ENCODE measurements at places on chromosomes 1 and 21.
A peak's percentile ranks its signal among the peaks of the same experiment; 100 is the strongest.

DNA sequence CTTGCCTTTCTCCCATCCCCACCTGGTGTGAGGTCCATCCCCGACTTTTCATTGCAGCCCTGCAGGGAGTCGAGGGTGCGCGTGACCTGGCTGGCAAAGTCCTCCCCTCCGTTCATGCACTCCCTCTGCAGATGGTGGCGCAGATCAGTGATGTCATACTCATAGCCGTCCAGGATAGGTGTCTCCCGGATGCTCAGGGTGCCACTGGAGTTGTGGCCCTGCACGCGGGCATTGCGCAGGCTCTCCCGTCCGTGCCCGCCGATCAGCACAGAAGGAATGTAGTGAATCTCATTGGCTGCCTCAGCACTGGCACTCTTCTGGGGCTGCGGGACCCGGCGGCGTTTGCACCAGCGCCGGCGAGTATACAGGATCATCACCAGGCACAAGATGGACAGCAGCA lies 132.1 kb downstream of the ASTN1 start:
- no peak for DNase-seq

DNA sequence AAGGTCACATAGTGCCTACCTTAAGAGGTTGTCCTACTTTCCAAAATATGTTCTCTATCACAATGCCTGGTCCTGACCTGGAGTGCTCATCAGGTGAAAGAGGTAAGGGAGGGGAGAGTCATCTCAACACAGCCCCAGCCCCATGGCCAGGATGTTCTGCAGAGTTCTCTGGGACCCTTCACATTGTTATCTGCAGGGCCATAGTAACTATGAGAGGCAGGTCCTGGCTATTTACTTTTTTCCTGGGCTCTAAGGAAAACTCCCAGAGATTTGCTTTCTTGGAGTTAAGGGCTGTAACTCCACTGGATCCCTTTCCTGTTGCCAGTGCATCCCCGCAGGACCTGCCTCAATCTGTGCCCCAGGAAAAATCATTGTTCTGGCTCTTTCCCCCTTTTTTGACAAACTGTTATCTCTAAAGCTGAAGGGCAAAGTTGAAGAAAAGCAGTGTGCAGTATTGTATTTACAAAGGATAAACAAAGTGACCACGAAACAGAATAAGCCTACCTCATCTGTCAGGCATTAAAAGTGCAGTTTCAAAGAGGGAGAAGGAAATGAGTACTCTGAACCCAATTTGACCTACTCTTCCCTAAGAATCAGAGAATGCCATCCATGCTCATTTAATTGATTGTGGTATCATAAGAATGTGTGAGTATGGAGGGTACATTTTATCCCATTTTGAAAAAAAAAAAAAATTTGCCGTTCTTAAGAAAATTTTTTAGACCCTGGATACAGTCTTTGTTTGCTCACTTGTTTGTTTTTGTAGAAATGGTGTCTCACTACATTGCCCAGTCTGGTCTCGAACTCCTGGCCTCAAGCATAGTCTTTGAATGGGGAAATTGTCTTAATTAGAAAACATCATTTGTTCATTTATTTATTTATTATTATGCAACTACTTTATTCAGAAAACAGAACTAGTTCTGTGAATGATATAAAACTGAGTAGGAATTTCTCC lies 149.6 kb downstream of the RHOU start:
- no peak for DNase-seq

GRCh38 chr1:239288820-239289554 lies 97.4 kb upstream of the CHRM3 start:
- DNase-seq: no peak

- no peak for DNase-seq
Observed at GRCh38 chr1:66395202-66396061, 138.5 kb upstream of the SGIP1 start.

DNA sequence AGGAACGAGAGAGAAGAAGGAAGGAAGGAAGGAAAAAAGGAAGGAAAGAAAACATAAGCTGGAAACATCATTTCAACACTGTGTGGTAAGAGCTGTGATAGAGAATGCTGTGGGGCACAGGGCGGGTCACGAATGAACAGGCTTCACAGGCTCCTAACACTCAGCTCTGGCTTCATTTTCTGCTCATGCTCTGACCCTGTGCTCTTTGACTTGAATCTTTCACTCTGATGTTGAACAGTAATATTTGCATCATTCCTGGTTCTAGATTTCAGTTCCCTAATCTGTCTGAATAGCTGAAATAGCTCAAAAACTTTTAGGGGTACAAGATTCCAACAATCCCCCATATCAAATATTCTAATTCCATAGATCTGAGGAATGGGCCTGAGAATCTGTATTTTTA lies 207.3 kb downstream of the LHX8 start:
- peak; percentile 14 for DNase-seq

DNA sequence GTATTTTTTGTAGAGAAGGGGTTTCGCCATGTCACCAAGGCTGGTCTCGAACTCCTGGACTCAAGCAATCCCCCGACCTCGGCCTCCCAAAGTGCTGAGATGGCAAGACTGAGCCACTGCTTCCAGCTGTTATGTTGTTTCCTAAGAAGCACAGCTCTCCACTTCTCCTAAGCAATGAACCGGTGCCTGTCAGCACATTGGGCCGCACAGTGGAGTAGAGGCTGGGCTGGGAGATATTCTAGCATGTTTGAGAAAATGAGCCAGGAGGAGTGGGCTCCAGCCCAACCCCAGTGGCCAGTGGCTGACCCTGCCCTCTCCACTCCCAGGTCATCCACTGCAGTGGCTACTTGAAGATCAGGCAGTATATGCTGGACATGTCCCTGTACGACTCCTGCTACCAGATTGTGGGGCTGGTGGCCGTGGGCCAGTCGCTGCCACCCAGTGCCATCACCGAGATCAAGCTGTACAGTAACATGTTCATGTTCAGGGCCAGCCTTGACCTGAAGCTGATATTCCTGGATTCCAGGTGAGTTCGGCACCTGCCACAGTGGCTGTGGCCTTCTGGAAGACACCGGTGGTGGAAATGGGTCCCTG lies 27.0 kb downstream of the SIM2 start:
- DNase-seq: no peak

GRCh38 chr1:167634435-167634834 lies 4.4 kb downstream of the RCSD1 start:
- DNase-seq: no peak

- no peak for DNase-seq
Observed at GRCh38 chr1:217138173-217138765, 415.0 kb upstream of the ESRRG start.

DNA sequence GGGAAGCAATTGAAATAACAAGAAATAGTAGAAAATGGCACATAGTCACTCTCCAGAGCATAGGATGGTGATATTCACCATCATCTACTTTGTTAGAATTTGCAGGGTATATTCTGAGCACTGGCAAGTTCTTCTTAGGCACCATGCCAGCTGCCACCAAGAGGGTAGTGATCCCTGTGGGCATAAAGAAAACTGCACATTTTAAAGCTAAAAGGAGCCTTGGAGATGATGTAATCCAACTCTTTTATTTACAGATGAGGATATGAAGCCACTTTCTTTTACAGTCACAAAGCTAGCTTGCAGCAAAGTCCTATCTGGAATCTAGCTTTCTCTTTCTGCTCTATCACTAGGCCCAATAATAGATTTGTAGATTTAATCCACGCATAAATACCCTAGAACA lies 69.0 kb downstream of the PTGER3 start:
- DNase-seq: no peak

DNA sequence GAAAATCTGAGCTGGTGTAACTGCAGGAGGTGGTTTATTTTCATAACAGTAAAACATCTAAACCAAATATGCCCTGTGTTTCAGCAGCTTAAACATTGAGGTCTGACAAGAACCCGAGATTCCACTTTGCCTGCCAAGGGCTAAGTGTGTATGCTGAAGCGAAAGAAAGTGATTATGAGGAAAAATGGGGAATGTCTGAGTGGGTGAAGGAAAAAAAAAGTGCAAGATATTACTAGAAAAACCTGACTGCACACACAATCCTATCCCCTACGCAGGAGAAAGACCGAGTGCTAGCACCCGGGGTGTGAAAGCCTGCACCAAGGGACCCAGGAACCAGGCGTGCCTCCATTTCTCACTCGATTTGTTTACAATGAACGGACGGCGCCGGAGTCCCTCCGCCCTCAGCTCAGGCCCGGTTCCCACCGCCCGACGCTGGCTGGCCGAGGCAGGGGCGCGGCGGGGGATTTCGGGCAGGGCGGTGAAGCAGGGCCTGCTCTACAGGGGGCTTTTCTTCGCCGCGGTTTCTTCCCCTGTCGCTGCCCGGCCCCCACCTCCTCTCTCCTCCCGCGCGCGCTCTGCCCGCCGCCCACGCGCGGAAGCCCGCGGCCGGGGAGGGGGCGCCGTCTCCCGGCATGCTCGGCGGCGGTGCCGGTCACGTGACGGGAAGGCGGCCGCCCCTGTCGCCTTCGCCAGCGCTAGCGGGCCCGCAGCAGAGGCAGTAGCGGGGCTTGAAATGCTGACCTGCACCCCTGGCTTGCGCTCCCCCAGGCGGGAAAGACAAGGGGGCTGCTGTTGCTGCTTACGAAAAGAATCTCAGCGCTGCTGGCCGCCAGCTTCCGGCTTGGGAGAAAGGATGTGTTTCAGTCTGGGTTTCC lies 35.9 kb downstream of the ITPKB start:
- peak; percentile 82 for DNase-seq

DNA sequence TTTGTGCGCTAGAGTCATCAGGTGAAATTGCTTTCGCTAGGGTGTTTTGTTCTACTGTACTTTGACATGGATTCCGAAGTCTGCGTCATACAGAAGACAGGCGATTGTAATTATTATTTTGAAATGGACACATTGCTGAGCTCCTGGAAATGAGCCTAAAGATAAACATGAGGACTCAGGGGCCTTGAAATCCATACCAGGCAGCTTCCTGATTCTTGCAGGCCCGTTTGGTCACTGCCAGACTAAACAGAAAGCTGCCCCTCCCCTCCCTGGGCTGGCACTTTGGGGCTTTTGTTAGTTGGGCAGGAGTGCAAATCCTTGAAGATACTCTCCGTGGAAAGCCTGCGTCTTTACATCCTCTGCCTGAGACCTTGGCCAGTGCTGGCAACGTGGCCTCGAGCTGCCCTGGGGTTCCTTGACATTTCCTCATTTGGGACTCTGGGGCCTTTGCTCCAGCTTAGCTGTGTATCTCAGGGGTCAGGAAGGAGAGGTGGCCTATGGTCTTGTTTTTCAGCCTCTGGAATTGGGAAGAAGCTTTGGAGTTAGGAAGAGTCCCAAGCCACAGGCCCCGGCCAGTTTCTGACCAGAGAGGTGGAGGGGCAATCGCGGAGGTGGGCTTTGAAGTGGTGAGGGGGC lies 26.9 kb upstream of the KCNE2 start:
- no peak for DNase-seq

- DNase-seq: no peak
Observed at GRCh38 chr1:109898842-109899241, 11.8 kb upstream of the CSF1 start.

DNA sequence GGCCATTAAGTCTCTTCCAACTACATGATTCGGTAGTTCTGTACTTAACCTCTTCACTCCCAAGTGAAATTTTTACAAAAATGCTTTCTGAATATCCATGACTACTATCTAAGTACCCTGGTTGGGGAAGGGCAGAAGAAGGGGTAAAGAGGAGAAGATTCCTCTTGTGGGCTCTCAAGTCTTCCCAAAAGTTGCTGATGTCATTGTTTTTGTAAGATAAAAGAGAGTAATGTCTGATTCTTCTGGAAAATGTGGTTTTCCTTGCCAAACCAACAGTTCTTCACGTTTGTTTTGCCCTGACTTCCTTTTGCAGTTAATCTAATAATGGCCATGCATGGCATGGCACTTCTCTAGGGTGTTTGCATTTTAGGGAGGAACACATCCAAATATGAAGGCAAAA lies 34.7 kb upstream of the AK4 start:
- DNase-seq: no peak

DNA sequence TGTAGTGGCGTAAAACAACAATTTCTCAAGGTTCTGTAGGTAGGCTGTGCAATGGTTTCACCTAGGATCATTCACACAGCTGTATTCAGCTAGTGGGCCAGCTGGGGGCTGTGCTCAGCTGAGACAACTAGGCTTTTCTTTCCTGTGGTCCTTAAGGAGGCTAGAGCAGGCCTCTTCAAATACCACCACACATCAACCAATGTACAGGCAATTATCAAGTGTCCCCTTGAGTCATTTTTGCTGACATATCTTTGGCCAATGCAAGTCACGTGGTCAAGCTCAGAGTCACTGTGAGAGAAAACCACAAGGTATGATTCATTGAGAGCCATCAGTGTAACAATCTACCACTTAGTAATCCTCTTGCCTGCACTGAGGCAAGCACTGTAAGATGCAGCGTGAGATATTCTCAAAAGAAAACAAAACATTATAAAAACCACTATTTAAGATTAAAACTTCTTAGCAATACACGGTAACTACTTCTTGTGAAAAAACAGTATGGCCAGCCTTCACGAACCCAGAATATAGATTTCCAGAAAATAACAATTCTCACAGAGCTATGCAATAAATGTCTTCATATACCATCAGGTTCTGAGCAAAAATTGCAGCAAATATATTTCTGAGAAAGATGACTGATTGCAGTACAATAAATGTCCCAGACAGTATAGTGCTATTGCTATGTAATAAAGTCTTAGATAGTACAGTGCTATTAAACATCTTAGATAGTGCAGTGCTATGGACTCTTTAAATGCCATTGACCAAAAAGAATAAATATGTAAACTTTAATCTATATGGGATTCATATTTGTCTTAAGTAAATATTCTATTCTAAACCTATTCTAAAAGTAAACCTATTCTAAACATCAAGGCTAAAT lies 55.3 kb downstream of the NME7 start:
- no peak for DNase-seq

DNA sequence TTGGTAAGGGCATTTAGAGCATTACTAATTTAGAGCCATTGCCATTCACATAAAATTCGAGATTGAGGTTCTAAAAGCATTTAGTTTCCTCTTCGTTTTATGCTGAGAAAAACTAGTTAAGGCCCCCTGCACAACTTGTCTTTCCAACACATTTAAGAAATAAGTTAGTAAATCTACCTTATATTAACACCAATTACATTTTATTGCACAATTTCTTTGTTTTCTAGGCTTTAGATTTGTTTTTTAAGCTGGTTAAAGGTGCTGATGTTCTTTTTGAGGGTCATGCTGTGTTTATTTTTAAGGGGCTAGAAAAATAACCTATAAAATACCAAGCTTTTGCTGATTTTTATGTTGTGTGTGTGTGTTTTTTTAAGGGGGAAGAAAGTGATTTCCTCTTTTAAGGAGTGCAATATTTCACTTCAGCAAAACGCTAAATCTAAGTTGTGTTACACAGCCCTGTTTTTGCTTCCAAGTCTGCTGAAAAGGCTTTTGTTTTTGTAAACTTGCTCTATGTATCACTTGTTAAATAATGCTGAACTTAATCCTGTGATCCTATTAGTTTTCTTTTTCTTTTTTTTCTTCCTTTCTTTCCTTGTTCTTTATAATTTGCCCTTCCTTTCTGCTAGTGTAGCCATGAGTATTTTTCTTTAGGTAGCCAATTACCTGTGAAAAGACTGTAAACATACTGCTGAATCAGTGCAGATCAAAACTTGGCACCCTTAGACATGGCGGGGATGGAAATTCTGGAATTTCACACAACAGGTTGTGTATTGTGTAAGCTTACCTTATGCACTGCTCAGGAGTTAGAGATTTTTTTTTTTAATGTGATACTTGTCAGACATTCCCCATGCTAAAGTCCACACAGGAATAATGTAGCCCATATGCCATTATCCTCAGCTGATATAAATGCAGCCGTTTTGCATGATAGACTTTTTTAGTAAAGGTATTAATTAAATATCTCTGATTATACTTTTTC lies 1.5 kb downstream of the CEPT1 start:
- no peak for DNase-seq

Measured in germinal center (tissue), 1 donor.